ENCODE measurements at places on chromosomes 4 and X.

DNA sequence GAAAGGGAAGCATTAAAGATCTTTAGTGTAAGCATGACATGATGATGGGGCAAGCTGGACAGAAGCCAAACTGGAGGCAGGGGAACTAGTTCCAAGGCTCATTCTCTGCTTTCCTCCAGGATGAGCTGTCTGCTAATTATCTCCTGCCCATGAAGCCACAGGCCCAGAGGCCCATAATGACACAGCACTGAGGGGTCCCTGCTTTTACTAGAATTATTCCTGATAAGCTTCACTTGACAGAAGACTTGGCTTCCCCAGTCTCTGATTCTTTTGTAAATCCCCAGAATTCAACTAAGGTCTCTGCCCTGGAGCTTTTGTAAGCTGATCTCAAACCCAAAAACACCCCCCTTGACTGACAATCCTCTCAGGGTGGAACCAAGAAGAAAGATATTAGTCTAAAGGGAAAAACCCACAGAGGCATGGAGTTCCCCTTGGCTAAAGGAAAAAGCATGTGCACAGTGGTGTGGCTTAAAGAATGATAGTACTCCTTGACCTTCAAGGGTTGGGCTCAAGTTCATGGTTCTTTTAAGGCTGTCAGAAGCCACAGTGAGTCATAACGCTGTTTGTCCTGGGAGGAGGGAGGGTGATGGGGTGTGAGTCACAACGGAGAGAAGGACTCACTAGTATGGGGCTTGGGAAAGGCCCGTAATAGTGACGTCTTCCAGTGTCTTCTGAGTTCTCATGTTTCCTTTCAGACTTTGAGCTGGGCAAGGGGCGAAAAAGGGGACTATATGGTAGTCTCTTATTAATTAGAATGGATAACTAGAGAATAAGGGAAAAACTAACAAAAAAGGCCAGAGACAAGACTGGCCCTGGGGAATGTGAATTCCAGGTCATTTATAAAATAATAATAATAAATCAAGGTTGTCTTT is 146.0 kb upstream of the CPEB2 start:
- DNase-seq: no peak

DNA sequence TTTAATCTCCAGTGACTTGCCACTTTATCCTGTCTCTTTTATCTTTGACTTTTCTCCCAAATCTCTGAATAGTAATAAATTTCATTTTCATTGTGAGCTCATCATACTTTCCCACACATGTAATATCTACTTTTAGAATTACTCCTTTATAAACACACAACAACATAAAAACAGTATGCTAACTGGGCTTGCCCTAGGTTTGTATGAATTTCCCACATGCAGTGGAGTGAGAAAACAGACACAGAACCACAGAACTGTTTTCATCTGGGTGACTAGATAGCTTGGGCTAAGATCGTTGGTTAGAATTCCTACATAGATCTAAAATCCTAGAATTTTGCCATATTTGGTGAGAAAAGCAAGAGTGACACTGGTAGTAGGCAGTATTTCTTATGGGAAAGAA is 409.5 kb downstream of the SPRY1 start:
- DNase-seq: no peak

GRCh38 chr4:86876894-86877685 is 15.1 kb downstream of the C4orf36 start:
- no peak for DNase-seq

DNA sequence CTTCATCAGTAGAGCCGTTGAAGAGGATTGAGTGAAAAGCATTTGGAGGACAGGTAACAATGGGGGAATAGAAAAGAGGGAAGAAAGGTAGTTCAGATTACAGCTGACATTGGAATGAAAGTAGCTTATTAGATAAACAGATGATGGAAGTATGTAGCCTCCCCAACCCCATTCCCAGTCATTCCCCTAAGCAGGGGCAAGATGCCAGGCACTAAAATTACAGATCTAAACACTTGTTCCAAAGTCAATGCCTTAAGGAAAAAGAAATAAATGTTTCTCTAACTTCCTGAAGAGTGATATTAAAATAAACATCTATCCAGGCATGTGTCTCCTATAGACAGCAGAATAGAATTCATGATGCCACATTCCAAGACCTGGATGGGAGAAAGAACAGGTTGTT is 350.8 kb downstream of the PDGFC start:
- DNase-seq: no peak

DNA sequence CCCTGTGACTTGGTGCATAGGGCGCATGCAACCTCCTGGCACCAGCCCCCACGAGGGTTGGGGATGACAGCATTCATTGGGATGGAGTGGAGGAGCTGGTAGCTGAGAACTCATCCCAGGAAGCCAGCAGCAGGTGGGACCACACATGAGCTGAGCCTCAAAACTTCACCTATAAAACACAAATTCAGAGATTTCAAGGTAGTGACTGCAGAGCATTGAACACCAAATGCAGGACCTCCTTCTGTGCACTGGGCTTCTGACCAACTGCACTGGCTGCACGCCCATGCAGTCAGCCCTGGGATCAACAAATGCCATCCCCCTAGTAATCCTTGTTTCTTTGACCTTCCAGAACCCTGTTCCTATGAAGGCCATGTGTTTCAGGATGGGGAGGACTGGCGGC is 197.8 kb downstream of the FRAS1 start:
- no peak for DNase-seq

DNA sequence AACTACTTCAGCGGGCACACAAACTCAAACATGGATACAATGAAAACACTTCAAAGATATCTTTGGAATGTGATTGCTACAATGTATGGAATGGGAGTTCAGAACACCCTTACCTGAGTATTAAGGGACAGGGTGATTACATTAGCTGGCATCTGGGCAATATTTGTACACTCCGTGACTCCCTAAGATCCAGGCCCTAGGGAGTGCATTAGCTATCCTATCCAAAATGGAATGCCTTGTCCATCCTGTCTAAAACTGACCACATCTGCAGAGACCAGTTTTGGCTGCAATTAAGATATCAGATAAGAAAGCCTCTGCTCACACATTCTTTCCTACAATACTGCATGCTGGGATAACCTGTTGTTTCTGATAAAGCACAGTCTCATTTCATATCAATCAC is 176.6 kb upstream of the EMCN start:
- no peak for DNase-seq

- no peak for DNase-seq
Measured at GRCh38 chr4:119728185-119728584, 99.6 kb upstream of the PDE5A start.

GRCh38 chr4:77453911-77454310 is 151.7 kb upstream of the CXCL13 start:
- DNase-seq: no peak
